ENCODE measurements at places on chromosomes 4 and X.

DNA sequence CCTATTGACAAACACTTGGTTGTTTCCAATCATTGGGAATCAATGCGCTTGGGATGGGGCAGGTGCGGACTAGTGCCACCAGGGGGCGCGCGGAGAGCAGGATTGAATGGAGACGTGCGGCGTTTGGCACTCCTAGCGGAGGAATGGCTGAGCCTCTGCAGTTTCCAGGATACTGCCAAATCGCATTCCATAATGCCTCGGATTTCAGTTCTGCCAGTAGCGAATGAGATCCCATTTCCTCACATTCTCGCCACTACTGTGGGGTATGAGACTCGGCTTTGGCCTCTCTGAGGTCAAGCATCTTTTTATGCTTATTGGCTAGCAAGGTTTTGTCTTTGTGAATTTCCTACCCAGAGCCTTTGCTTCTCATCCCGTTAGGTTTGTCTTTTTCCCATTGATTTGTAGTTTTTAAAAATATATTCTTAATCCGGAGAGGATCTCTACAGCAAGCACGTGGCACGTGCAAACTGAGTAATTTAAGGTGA is 28.7 kb downstream of the CLDN34 start:
- DNase-seq = peak; percentile 81

DNA sequence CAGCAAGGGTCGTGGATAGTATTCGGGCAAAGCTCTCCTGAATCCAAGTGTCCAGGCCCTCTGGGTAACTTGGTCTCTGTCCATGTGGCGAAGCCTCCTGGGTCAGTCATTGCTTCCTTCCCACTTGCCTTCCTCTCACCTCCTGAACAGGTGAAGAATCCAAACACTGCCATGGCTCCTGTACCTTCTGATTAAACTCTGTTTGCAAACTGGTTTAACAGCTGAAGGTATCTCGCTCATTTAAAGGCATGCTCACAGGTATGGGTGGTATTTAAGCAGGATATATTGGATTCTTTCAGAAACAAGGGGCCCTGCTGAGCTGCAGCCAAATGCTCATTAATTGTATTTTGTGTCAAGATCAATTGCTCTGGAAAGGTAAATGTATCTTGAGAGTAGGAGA is 28.2 kb downstream of the FHDC1 start:
- no peak for DNase-seq

GRCh38 chr4:168857546-168858314 is 152.3 kb downstream of the CBR4 start:
- DNase-seq = no peak

DNA sequence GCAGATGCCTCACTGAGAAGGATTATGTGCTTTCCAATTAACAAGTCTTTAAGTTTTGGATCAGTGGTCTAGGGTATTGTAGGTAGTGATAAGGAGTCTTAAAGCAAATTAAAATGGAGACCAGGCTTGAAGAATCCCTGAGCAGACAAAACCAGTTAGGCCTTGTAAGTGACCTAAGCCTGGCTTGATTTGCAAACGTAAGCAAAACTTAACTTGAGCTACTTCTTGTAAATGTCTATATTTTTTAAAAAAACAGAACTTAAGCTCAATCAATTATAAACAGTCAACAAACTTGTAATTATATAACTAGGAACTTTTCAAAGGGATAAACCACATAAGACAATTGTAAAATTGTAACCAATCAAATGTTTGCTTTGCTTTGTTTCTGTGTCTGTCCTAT is 72.7 kb upstream of the NALF2 start:
- no peak for DNase-seq

DNA sequence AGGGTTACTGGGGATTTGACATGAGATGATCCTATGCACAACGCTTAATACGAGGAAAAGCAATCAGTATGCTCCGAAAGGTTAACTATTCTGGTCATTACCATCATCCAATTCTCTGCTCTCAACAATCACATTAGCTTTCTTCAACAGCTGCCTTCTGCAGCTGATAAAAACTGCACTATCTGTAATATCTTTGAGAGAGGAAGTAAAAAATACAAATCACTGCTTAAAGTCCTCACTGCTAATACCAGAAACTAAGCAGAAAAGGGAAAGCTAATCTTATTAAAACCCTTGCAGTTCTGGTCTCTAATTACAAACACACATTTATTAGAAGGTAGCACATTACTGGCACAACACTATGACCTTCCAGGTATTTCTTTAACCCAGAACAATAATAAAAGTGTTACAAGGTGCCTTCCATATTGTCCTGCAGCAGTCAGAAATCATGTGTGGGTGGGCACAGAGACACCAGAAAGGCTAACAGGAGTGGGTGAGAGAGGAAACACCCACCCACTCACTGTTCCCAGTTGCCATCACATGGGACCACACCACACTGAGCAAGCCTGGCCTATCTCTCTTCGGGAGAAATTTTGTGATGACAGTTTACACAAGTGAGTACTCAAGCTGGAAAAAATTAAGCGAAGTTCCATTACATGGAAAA is 71.0 kb downstream of the RELL1 start:
- peak; percentile 61 for DNase-seq

DNA sequence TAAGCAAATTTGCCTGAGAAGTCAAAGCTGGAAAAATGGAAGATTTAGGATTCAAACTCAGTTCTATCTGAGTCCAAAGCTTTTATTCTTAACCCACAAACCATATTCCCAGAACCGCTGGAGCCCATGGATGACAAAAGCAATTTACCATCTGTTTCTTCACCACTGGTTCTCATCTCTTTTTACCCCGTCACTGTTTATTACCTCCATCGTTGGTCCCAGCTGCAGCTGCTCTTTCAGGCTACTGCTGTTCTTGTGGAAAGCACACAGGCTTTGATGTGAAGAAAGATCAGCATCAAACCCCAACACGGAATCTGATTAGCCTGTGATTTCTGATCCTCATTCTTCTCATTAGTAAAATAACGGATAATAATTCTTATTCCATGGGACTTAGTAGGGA is 9.5 kb downstream of the FBXO8 start:
- no peak for DNase-seq

GRCh38 chrX:153303276-153304262 is 18.0 kb downstream of the PNMA6F start:
- DNase-seq = no peak

GRCh38 chr4:40722576-40723161 is 27.1 kb upstream of the NSUN7 start:
- no peak for DNase-seq

DNA sequence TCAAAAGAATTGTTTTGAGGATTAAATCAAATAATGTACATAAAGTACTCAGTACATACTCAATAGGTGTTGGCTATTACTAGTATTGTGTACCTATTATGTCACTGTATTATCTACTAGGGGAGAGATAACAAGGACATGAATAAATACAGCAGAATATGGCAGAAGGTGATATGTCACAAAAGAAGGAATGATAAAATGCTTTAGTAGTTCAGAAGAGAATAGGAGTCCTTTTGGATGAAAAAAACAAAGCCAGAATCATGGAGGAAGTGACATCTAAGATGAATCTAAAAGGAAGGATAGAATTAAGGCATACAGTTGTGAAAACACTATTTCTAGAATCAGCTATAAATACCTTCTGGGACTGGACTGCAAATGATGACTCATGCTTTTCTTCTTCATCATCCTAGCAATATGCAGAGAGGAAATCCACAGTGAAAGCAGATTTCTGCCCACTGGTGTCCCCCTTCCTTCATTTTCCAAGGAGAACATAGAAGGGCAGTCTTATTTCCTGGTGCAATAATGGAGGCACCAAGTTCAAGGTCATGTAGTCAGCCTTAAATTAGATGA is 98.7 kb downstream of the GLUD2 start:
- no peak for DNase-seq

GRCh38 chr4:39808231-39808749 is 110.4 kb downstream of the UBE2K start:
- no peak for DNase-seq

- DNase-seq = no peak
Measured at GRCh38 chr4:154124539-154125255, 335.8 kb upstream of the SFRP2 start.

DNA sequence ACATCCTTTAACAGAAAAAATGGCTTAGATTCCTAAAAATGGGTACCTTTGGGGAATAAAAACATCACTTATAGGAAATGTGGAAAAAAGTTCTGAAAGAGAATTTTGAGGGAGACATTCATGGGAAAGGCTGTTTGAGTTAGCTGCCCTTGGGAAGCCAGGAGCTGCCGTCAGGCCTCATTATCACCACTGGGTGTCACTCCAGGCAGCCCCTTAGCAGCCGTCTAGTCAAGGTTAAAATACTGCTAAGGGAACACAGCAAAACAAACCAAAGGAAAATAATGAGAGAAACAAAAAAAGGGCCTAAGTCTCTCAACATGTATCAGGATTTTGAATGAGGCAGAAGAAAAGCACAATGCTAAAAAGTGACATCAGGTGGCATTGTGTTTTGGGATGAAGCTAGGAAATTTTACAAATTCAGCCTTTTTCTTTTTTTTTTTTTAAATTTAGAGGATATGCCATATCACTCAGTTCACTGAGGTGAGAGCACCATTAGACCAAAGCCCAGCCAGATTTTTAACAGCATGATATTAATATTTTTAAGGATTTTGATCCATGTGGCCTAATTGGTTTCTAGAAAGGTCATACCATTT is 235.3 kb downstream of the GPAT3 start:
- DNase-seq = peak; percentile 83

- DNase-seq = no peak
Measured at GRCh38 chr4:26952891-26953290, 92.2 kb downstream of the STIM2 start.

DNA sequence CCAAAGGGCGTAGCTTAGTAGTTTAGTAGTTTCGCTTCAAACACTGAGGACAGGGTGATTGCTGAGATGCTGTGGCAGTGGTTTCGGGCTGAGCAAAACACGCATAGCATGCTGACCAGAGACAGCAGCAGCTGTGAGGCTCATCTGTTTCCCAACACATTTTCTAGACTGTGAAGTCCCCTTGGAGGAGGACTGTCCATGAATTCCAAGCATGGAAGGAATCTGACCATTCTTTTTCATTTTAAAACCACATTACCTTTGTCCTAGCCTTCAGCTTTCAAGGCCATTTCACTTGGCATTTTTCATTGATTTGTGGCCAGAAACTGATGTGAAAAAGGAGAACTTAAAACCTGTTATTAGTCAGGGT is 240.9 kb downstream of the PALLD start:
- DNase-seq = no peak

GRCh38 chr4:182093431-182093831 is 149.8 kb upstream of the TENM3 start:
- DNase-seq = no peak

- no peak for DNase-seq
Measured at GRCh38 chrX:40402831-40403533, 177.8 kb upstream of the ATP6AP2 start.

DNA sequence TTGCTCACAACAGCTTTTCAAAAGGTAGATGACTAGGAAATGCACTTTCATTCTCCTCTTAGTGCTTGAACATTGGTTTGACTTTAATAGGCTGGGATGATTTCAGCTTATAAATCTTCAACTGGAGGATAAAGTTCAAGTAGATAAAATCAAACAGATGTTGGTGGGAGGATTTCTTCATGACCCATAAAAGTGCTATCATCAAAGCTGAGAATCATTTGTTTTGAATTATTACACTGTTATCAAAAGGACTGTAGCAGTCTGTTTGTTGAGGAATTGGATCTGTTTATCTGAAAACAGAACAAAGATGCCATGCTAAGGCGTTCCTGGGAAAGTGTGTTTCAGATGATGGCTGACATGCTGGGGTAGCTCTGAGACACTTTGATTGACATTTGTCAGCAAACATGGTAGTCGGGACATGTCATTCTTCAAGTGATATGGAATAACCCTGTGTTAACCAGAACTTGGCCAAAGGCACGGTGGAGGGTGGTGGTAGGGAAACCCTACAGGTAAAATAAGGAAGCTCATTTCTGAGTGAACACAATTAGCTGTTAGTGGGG is 304.0 kb upstream of the PITX2 start:
- no peak for DNase-seq

DNA sequence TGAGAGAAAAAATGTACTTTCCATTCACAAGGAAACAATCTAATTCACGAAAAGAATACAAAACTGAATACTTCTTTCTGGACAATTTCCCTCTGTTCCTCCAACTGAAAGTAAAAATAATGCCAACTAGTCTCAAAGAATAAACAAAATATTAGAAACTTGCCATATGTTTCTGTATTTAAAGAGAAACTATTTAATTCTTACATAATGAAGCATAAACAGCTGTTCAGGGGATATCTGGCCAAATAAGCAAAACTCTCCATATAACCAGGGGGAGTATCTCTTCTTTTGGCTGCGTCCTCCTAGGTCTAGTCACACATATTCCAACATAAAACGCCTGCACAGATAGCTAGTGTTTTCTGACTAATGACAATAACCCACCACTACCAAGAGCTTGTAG is 805 bp downstream of the GATB start:
- no peak for DNase-seq

- no peak for DNase-seq
Measured at GRCh38 chr4:140109292-140109691, 44.7 kb downstream of the MAML3 start.

GRCh38 chrX:50704360-50704759 is 109.6 kb downstream of the SHROOM4 start:
- no peak for DNase-seq

GRCh38 chr4:43337707-43338106 is 445.2 kb downstream of the GRXCR1 start:
- no peak for DNase-seq

DNA sequence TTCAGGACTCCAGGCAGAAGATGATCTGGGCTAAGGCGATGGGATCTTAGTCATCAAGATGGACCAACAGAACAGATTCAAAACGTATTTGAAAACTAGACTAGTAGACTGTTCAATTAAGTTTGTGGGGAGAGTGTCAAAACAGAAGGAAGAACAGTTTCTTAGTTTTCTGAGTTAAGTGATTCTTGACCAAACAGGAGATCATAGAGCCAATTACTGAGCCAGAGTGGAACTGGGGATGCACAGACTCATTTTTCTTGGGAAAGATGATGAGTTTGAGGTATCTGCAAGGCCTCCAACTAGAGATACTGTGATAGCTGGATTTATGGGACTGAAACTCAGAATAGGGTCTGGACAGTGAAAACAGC is 119.5 kb downstream of the REELD1 start:
- DNase-seq = no peak

DNA sequence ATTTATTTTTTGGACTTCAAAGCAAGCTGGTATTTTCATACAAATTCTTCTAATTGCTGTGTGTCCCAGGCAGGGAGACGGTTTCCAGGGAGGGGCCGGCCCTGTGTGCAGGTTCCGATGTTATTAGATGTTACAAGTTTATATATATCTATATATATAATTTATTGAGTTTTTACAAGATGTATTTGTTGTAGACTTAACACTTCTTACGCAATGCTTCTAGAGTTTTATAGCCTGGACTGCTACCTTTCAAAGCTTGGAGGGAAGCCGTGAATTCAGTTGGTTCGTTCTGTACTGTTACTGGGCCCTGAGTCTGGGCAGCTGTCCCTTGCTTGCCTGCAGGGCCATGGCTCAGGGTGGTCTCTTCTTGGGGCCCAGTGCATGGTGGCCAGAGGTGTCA is 15.3 kb downstream of the FGFR3 start:
- no peak for DNase-seq

DNA sequence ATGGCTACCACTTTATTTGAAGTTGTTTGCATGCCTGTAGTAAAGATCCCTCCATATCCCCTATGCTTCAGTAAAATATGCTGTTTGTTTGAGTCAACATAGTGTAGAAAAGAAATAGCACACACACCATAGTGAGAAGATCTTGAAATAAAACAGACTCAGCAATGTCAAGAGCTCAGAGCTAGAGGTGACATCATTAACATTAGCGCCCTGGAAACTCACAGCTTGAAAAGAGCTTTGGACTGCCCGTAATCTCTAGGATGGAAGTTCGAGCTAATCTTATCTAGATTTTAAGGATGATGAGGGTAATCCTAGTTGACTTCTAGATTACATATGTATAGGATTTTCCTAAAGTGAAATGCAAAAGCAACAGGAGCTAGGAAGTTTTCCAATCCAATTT is 275.6 kb downstream of the SMARCA1 start:
- no peak for DNase-seq
